ENCODE measurements at places on chromosomes 13 and 19.

- no peak for DNase-seq
Observed at GRCh38 chr13:20901668-20902437, 693 bp downstream of the XPO4 start.

DNA sequence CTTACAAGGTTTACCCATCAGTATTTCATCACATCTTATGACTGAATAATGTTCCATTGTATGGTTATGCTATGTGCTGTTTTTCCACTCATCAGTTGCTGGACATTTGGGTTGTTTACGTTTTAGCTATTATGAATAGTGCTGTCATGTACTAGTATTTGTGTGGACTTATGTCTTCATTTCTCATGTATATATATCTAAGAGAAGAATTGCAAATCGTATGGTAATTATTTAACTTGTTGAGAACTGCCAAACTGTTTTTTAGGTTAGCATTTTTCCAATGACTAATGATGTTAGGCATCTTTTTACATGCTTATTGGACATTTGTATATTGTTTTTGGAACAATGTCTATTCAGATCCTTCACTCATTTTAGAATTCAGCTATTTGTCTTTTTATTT is 368.3 kb downstream of the LMO7 start:
- no peak for DNase-seq

GRCh38 chr19:10230861-10231611 is at the start of gene S1PR2:
Gene S1PR2, minus strand, starts transcription at chr19:10231331. Its CDS starts 6,426 bp downstream, at chr19:10224905.
- peak; percentile 65 for DNase-seq

DNA sequence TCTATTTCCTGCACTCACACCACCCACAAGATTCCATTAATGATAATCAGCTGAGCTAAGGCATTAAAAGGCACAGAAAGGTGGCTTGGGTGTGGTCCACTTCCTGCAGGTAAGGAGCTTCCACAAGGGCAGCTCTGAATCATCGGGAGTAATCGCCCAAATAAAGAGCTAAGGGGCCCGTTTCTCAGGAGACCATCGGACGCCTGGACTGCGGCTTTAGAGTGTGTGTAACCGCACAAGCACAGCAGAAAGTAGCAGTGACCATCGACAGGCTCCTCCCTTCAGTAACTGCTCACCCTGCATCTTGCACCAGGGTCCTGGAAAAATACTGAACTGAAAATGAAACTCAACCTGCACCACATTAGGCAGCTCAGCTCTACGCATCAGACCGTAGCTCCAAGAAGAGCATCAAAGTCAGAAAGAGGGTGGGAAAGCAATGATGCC is 6.0 kb downstream of the STK24 start:
- DNase-seq: no peak

GRCh38 chr13:51360489-51360888 is 21.0 kb downstream of the SERPINE3 start:
- no peak for DNase-seq

GRCh38 chr19:53192771-53193534 is at the start of gene ZNF665:
Gene ZNF665, minus strand, starts transcription at chr19:53193358. Its CDS starts 10,460 bp downstream, at chr19:53182898.
- DNase-seq: peak; percentile 68

DNA sequence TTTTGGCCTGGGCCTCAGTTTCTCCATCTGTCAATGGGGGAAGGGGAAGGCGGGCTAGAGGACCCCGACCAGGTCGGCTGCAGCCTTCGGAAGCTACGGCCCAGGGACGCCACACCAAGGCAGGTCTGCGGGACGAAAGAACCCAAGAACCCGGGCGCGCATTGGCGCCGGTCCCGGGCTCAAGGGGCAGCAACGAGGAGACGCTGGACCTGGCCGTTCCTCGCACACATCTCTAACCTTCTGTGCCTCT is 739 bp upstream of the ILF3 start:
- no peak for DNase-seq

DNA sequence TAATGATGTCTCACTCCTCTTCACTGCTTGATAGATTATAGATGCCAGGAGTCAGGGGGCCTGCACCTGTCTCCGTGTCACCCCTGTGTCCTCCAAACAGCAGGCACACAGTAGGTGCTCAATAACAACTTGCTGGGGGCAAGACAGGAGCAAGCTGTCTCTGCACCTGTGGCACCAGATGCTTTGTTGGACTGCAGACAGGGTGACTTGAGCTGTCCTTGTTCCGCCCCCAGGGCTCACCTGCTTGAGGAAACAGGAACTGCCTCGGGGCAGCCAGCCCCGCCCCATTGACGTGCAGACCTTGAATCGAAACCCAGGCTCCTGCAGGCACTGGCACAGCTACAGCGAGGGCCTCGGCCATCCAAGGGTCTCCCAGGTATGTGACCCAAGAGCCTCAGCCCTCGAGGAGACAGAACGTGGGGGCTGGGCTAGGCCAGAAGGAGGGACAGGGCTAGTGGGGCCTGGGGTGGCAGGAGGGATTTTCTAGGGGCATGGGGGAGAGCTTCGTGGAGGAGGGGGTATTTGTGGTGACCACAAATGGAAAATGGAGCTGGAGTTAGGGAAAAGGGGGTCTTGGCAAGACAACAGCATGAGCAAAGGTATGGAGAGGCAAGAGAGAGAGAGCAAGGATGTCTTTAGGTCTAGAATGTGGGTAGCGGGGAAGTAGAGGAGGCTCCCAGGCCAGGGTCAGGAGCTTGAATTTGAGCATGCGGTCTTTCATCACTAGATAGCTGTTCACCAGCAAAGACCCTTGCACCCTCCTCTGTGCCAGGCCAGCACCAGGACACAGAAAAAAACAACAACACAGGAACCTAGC is at the start of gene HSH2D:
Gene HSH2D (plus strand): TSS at position 287 of the 817 bp plus-strand sequence. CDS start 5,066 bp downstream, outside the sequence.
- DNase-seq: peak; percentile 71

DNA sequence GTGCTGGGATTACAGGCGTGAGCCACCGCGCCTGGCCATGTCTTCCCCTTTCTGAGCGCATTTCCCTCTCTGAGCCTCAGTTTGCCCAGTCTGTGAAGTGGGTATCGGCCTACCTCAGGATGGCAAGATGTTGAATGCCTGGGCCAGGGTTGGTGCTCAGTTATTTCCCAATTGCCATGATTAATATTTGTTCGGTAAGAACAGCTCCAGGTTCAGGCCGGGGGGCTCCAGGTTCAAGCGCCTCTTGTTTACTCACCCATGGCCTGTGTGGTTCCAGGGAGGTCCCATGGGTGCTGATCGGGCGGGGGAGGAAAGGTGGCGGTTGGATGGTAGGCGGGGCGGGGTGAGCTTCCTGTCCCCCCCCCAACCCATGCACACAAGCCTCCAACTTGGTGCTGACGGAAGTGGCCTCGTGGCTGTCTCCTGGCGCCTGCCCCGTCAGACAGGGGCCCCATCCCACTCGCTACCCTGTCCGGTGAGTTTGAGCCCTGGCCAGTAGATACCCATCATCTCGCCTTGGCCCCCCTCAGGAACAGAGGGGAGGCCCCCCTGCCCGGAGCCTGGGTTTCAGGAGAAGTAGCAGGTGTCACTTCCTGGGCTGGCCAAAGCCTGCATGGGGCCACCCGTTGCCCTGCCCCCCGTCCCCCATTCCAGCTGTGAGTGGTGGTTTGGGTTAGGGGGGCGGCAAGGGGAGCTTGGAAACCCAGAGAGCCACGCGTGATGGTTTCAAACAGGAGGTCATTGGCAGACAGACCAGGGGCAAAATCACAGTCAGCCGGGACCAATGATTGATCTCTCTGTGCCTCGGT is at the start of gene FCHO1:
Gene FCHO1 (plus strand): TSS at position 375 of the 809 bp plus-strand sequence. CDS start 3,688 bp downstream, outside the sequence.
- DNase-seq: peak; percentile 84

GRCh38 chr19:30316000-30316491 is 56.1 kb upstream of the ZNF536 start:
- no peak for DNase-seq

DNA sequence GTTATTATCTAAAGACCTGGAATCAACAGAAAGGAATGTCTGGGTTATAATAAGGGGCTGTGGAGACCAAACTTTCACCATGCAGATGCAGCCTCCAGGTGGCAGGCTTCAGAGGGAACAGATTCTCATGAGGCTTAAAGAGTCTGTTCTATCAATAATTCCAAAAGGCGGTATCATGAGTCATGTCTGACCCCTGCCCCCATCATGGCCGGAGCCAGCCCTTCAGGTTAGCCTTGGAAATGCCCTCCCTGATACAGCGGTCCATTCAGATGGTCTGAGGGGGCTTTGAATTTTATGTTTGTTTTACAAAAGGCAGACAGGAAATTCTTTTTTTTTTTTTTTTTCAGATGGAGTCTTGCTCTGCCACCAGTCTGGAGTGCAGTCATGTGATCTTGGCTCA is 21.7 kb upstream of the LAMP1 start:
- no peak for DNase-seq

DNA sequence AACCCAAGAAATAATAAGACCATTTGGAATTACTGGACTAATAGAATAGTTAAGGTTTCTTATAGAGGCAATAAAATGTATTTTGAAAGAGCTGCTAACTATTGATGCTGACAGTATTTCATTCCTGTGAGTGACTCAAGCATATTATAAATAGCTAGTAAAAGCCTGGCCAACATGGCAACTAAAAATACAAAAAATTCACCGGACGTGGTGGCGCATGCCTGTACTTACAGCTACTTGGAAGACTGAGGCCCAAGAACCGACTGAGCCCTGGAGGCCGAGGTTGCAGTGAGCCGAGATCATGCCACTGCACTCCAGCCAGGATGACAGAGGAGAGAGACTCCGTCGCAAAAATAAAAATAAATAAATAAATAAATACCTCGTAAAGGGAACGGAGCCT is 5.4 kb upstream of the ICAM3 start:
- no peak for DNase-seq

GRCh38 chr13:95623141-95623540 is 21.4 kb downstream of the DZIP1 start:
- DNase-seq: no peak

GRCh38 chr19:21023901-21024300 is 3.4 kb downstream of the ZNF430 start:
- DNase-seq: no peak

DNA sequence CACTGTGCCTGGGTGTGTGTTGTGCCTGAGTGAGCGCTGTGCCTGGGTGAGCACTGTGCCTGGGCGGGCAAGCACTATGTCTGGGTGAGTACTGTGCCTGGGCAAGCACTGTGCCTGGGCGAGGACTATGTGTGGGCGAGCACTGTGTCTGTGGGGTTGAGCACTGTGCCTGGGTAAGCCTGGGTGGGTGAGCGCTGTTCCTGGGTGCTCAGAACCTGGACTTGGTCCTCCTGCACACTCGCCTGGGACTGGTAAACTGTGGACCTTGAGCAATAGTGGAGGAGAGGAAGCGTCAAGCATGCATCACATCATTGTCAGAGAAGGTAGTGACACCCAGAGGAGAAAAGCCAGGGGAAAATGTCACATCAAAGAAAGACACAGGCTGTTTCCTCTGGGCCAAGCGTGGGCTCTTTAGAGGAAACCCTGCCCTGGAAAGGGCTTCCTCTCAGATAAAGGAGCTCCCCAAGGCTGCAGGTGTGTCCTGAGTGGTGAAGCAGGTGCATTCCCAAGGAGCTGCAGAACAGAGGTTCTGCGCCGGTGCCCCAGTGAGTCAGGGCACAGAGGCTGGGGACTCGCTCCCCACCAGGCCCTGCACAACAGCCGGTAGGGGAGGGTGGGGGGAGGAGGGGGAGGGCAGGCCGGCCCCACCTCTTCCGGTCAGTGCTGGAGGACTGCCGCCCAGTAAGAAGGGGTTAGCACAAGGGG is 141.2 kb downstream of the TEX29 start:
- no peak for DNase-seq

GRCh38 chr13:95480131-95480545 is 72.4 kb upstream of the CLDN10 start:
- DNase-seq: no peak
